ENCODE measurements at places on chromosomes 3 and 15.

- DNase-seq: no peak
These were observed 615.0 kb upstream of the NECTIN3 start for GRCh38 chr3:110456438-110457138.

DNA sequence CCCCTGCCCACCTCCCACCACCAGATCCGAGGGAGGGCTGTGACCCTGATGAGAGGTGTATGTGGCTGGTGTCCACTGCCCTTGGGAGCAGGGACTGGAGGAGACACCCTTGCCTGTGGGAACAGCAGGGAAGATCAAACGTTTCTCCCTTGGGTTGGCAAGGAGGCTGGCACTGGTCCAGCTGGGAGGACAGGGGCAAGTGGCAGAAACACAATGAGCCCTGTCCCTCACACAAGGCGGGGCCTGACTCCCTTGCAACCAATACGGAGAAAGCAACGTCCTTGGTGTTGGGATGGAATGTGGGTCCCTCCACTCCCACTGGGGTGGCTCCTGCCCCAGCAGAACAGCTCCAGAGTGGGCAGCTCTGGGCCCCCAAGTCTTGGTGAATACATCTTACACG is 5.2 kb downstream of the HYAL2 start:
- DNase-seq: no peak

DNA sequence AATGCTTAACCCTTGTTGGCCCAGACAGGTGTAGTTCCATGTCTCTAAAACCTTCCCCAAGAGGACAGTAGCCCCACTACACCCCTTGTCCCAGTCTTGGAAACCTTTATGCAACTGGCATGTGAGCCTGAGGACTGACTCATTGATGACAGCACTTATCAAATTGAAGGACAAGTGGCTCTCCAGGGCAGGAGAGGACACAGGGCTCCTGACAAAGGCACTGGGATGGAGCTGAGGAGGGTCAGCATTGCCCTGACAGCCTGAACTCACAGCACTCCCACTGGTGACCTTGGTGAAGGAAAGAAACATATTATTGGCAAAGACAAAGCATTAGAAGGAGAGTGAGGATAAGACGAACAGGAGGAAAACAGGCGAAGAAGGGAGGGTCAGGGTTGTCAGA is 139.9 kb downstream of the EPHB1 start:
- no peak for DNase-seq

DNA sequence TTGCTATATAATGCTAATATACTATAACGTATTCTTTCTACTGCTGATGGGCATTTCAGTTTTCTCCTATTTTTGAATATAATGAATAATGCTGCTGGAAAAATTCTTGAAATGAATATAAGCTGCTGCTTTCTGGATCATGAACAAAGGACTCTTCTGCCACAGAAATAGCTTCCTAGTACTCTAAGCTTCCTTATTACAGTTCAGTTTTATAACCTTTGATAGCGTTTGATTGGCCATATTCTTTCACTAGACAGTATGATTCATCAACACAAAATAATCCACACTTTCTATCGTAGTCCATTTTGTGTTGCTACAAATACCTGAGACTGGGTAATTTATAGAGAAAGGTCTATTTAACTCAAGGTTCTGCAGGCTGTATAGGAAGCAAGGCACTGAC is 16.4 kb upstream of the UBE3A start:
- no peak for DNase-seq

- no peak for DNase-seq
These were observed 17.6 kb downstream of the SHQ1 start for GRCh38 chr3:72830452-72831223.

DNA sequence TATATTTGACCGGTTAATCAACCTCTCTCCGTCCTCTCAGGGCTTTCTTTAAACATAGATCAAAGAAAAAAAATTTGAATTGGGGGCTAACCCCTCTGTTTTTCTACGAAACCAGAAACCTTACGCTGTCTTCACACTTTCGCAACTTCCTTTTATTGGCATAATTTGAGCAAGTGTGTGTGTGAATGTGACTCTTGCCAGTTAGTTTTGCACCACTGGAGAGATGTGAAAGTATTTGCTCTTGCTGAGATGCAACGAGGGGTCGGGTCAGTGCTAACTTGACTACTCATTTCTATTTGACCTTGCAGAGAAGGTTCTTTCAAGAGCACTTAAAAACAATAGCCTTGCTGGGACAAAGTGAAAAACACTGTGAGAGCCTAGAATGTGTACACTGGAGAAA is 81.2 kb downstream of the FAM43A start:
- no peak for DNase-seq

GRCh38 chr3:118886708-118887107 is 147.9 kb downstream of the IGSF11 start:
- no peak for DNase-seq

- DNase-seq: no peak
These were observed 234.0 kb downstream of the RPLP1 start for GRCh38 chr15:69686626-69687025.

- DNase-seq: no peak
These were observed 18.8 kb downstream of the PSTPIP1 start for GRCh38 chr15:77013776-77014131.

- DNase-seq: no peak
These were observed 232.9 kb downstream of the TJP1 start for GRCh38 chr15:29589416-29589815.

DNA sequence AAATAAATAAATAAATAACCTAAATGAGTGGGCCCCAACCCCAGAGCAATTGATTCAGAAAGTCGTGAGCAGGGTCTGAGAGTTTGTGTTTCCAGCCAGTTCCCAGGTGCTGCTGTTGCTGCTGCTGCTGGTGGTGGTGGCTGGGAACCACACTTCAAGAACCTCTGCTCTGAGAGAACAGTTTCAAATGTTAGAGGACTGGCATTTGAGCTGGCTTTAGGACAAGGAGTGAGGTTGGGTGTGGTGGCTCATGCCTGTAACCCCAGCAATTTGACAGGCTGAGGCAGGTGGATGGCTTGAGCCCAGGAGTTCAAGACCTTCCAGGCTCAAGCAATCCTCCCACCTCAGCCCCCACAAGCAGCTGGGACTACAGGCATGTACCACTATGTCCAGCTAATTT is 123.1 kb upstream of the UBE2E1 start:
- DNase-seq: peak; percentile 72

DNA sequence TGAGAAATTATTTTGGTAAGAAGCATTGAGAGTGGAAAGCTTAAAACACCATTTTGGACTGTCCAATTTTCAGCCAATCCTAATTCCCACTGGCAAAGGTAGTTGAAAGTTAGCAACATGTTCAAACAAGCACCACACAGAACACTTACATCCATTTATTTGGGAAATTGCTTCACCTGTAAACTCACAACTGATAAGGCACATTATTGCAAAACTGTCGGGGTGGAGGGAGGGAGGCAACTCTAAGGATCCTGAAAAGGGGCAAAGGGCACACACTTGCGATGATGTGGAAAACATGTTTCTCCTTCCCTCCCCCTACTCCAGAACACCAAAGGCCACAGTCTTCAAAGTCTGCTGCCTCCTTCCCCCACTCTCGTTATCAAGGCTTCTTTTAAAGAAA is 9.4 kb downstream of the TMEM41A start:
- no peak for DNase-seq

GRCh38 chr15:42716125-42716524 is 20.8 kb downstream of the CDAN1 start:
- DNase-seq: no peak

DNA sequence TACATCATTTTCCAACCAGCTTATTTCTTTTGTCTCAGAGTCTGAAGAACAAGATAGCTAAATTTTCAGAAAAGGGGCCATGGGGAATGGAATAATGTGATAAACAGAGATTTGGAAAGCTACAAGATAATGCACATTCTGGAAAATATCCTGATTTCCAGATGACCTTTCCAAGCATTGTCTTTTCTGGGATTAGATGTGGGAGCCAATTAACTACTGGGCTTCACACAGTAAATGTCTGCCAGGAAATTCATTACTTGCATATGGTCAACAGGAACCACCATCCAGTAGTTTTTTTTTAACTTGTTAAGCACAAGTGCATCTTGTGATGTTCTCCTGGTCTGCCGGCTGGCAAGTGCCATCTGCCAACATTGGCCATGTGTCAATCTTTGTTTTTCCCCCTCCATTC is 131.1 kb upstream of the BFSP2 start:
- DNase-seq: no peak

DNA sequence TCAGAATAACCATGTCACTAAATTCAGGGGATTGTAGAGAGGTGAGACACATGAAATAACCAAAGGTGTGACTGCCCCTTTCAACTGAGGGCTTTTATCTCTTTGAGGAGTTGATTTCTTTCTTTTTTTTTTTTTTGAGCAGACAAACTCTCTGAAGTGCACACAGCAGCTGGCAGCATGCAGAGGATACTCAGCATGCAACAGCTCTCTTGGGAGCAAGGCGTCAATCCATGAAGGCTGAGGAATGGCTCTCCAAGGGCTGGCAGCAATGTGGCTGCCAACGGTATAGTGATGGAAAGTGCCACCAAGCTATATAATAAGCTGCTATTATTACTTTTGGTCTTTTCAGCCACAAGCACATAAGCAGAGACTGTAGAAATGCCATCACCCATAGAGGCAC is 226.7 kb upstream of the FEZF2 start:
- peak; percentile 72 for DNase-seq

DNA sequence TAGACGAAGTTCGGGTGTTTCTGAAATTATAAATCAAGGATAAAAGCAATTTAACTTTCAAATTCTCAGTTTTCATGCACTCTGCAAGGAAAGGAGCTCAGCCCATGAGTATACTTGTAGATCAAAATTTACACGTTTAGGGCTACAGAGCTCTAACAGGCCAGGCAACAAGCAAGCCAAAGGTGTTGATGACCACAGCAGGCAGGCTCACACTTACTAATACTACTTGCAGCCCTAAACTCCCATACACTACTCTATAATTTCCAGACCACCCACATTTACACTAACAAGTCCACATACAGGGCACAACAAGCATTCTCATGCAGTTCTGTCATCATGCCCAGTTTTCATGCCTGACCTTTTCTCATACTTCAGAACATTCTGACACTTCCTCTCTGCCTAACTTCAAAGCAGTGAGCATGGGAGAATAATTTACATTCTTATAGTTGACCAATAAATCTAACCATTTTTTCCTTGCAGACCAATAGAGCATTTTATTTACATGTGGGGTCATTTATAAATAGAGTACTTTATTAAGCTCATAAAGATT is 124.7 kb upstream of the FRMD4B start:
- no peak for DNase-seq

DNA sequence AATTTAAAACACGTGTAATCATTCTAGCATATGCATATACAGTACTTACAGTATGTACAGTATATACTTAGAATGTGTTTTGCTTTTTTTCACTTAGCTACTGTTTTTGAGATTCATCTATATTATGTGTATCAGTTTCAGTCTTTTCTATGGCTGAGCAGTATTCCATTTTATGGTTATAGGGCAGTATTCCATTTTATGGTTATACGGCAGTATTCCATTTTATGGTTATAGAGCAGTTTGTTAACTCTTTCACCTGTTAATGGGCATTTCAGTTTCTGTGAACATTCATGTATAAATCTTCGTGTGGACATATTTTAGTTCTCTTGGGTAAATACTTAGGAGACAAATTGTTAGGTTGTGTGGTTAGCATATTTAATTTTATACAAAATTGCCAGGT is 40.9 kb downstream of the PDCD6IP start:
- no peak for DNase-seq

- no peak for DNase-seq
These were observed 236.2 kb downstream of the TLE3 start for GRCh38 chr15:69861331-69862171.

- peak; percentile 19 for DNase-seq
These were observed 394.5 kb upstream of the RARB start for GRCh38 chr3:25033407-25034029.

DNA sequence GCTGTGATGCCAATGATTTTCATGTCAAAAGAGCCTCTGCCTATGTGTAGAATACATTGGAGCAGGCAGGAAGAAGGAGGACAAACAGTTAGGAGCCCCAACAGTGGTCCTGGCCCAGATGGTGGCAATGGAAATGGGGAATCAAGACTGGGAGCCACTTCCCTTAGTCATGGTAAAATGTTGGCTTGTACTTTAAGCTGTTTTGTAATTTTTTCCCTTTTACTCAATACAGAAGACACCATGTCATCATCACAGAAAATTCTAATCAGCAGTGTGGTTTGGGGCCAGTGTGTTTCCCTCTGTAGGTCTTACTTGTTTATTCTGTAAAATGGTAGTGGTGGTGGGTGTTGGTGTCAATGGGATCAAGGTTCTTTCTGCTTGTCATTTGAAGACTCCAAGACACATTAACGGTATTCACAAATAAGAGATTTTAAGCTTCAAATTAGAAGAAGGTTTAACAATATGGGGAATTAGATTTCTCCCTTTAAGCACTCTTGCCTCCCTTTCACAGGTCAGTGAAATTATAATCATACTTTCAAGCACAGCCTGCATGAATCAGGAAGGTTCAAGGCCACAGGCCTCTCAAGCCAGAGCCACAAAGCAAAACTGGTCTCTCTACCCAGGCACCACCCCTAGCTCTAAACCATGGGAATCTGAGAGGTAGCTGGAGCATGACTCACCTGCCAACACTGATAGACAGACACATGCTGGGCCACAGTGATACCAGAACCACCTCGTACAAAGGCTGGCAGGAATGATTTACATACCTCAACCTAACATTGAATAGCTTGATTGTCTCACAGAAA is 24.9 kb downstream of the SIAH2 start:
- peak; percentile 65 for DNase-seq
